ENCODE measurements at places on chromosomes 1 and 21.

DNA sequence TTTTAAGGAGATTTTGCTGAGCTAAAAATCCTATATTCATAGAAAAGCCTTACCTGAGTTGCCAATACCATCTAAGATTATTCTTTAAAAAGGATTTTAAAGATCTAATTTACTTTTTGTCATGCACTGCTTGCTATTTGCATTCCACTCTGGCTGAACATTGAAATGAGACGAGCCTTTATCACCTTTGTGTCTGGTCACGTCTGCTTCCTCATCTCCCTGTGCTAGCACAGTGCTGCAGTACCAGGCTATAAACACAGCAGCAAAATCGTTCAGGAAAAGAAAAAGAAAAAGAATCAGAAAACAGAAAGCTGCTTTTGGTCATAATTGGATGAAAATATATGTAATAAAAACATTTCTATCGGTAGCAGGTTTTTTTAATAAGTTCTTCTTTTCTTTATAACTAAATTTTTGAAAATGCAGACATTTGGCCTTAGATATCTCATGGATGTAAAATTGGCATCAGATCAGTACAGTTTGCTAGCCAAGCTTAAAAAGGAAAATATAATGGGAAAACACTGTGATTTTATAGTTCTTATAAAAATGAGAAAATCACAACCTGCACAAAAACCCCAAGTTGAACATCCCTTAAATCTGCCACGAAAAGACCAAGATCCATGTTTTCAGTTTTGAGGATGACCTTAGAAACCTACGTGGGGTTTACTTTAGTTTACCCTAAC lies 735.7 kb upstream of the CXADR start:
- DNase-seq, result no peak

- DNase-seq, result no peak
Observed at GRCh38 chr1:30757352-30758120, at the start of gene LAPTM5. Gene LAPTM5, minus strand, starts transcription at chr1:30757774. Its CDS starts 29 bp downstream, at chr1:30757745.

GRCh38 chr21:17387030-17387617 lies 125.7 kb upstream of the CXADR start:
- peak; percentile 9 for DNase-seq

DNA sequence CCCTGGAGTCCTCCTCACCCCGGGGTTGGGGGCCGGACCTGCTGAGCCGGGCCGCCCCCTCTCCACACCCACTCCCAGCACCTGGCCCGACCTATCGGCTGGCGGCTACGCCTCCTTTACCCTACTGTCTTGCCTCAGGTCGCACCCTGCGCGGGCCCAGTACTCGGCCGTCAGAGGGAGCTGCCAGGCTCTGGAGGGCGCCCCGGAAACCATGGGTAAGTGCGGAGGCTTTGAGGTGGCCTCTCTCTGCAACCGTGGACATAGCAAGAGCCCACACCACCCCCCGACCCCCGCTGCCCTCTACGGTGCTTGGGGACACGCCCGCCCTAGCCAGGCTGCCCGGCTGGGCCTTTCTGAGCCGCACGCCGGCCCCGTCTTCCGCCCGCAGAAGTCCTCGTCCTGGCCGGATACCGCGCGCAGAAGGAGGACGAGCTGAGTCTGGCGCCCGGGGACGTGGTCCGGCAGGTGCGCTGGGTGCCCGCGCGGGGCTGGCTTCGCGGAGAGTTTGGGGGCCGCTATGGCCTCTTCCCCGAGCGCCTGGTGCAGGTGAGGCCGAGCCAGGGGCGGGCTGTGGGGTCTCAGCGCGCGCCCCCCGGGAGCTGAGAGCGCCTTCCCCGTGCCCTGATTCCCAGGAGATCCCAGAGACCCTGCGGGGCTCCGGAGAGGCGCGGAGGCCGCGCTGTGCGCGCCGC lies at the start of gene SH3D21:
Gene SH3D21 (plus strand): TSS at position 159 of the 692 bp plus-strand sequence. CDS start 53 bp downstream, at position 212.
- no peak for DNase-seq

GRCh38 chr1:181485287-181486097 lies 2.2 kb downstream of the CACNA1E start:
- no peak for DNase-seq
